ENCODE measurements at places on chromosomes 12 and 14.

DNA sequence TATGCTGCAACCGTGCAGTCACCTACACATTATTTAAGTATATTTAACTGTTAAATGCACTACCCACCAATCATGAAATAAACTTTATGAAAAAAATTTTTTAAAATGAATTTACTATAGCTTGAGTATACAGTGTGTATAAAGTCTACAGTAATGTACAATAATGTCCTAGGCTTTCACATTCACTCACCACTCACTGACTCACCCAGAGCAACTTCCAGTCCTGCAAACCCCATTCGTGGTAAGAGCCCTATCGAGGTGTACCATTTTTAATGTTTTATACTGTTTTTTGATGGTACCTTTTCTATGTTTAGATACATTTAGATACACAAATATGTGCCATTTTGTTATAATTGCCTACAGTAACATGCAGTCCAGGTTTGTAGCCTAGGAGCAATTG is 48.1 kb downstream of the KLRG1 start:
- DNase-seq = no peak

DNA sequence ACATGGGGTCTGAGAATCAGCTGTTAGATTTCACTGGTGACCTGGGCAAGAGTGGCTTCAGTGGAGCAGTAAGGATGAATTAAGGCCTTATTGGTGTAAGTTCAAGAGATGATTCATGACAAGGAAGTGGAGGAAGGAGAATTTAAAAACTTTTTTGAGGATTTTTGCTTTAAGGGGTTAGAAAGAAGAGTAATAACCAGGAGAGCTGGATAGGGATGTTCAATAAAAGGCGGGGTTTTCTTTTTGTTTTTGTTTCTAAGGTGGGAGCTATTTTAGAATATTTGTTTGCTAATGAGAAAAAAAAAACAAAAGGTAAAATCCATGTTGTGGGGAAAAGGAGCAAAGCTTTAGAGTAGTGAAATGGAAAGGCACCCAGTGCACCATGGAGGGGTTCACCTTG is 15.2 kb upstream of the TUBA1B start:
- no peak for DNase-seq

DNA sequence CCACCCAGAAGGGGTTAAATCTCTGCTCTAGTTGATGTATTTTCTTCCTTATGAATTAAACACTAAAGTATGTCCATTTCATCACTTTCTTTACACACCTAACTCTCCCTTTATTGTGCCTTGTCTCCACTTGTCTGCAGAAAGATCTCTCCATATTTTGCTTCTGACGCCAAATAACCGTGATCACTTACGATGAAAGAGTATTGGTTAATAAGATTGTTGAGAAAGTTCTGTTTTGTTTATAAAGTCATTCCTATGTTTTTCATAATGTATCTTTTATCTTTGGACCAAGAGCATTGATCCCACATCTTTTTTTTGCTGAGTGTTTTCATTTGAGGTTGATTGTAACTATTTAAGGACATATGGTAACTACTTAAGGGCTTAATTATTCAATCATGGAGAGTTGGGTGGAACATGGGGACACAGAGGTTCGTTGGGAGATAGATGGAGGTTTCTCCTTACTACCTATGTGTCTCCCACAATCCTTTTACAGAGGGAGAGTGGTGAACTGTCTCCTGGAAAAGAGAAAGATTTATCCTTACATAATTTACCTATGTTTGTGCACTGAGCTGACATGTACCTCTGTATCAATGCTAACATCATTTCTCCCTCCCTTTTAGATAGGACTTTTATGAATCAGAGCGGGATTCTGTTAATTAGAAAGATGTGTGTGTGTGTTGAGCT is 120.7 kb upstream of the SLC38A2 start:
- DNase-seq = no peak

DNA sequence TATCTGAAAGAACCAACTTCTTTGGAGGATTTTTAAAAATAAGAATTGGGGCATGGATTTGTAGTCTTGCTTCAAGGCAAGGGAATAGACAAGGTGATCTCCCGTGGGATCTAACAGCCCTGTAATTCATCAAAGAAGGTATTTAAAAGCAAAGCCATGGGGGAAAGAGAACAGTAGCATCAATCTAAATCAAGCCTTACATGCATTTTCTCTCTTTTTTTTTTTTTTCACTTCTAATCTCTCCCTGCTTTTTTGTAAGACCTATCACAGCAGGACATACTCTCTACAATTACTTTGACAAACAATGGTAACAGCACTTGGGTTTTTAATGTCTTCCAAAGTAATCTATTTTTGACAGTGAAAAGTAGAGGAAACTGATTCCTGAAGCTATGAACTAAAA is 367.9 kb downstream of the PAWR start:
- no peak for DNase-seq

DNA sequence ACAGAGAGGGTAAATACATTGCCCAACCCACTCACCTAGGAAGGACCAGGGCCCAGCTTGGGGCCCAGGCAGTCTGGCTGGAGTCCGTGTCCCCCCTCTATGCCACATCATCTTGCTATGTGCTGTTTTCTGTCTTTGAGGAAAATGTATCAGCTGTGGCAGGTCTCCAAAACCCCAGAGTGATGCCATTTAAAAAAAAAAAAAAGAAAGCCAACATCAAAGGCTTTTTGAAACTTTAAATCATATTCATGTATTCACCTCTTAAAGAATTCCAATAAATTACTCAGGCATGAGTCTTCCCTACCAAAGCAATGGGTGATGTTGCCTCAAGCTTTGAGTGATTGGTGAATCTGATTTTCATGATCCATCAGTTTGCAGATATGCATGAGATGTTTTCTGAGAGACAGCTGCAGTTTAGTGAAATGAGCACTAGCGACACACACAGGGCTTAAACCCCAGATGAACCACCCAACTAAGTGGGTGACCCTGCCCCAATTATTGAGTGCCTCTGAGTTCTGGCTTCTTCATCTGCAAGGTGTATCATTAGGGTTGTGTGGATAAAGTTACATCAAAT is 6.1 kb downstream of the KRT81 start:
- DNase-seq = no peak

- no peak for DNase-seq
Measured at GRCh38 chr12:16324272-16324671, 23.2 kb upstream of the MGST1 start.

- no peak for DNase-seq
Measured at GRCh38 chr12:129332286-129332685, 479.0 kb downstream of the GLT1D1 start.

GRCh38 chr14:89228921-89229639 is 188.0 kb downstream of the FOXN3 start:
- DNase-seq = no peak

GRCh38 chr12:47801904-47802246 is 17.8 kb downstream of the HDAC7 start:
- DNase-seq = no peak

DNA sequence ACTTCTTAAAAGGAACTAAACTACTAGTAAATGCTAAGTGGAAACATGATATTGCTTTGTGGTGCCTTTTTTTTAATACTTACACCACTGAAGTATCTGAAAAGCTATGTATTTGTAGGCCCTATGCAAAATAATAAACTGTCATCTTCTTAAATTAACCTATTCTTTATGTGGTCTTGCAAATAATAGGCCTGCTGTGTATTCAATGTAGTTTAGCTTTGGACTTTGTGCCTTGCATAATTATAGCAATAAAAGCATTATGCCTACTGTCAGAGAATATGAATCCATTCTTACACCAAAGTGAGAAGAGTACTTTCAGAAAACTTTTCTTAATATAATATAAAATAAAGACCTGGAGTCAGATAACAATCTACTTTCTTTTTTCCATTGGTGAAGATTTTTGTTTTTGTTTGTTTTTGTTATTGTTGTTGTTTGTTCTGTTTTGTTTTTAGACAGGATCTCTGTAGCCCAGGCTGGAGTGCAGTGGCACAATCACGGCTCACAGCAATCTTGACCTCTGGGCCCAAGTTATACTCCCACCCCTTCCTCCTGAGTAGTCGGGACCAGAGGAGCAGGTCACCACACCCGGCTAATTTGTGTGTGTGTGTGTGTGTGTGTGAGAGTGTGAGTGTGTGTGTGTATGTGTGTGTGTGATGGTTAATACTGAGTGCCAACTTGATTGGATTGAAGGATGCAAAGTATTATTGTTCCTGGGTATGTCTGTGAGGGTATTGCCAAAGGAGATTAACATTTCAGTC is 213.8 kb downstream of the SLC6A15 start:
- no peak for DNase-seq

DNA sequence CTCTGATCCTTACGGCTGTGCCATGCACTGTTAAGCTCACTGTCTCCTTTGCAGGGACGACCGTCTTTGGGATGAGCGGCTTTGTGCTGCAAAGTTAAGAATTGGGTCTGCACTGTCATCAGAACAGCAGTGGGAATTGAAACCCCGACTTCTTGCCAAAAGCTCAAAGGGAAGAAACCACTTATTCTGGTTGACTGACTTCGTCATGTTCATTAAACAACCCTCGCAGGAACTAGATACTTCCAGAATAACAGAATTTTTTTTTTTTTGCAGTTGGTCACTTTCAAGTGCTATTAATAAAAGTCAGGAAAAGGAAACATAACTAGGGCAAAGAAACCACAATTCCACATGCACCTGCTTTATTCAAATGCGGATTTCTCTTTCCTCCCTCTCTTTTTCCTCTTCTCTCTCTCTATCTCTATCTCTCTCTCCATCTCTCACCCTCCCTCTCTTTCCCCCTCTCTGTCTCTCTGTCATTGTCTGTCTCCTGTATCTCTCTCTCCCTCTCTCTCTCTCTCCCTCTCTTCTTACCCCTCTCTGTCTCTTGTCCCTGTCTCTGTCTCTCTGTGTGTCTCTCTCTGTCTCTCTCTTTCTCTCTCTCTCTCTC is 12.3 kb upstream of the GLT1D1 start:
- DNase-seq = no peak

DNA sequence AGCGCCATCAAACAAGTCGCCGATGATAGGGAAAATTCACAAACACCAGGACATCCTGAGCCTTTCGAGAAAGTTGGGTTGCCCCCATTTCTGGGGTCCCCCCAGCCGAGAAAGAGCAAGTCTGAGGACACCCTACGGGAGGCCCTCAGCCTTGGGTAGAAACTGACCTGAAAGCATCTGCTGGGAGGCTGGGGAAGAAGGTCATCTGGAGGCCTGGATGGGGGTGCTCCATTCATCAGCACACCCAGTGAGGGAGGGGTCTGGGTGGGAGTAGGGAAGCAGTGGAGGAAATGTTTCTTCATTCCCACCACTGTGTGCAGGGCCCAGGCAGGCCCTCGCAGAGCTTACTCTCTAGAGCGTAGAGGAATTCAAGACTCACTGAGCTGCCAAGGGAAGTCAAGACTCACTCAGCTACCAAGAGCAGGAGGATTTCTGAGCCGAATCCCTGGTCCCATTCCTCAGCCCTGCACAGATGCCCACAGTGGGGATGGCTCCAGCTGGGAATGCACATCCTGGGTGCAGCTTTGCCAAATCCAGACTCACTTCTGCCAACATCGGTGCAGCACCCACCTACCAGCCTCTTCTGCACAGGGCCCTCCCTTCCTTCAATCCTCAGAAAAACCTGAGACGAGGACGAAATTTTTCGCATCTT is 38.1 kb downstream of the DIO3 start:
- no peak for DNase-seq

DNA sequence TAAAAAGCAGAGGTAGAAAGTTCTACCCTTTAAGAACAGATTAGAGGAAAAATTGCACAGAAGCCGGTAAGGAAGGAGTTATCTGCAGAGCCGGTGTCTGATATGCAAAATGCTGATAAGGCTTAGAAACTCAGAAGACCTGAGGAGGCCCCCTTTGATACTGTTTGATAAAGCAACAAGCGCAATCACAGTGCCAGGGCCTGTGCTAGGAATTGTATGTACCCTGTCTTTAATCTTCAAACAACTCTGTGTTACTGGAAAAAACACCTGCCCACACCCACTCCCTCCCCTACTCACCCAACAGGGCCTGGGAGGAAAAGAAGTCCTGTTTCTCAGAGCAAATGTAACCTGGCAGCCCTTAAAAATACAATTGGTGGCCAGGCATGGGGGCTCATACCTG is 112.7 kb upstream of the FUT8 start:
- DNase-seq = peak; percentile 24

- DNase-seq = no peak
Measured at GRCh38 chr12:76449583-76449982, 101.4 kb upstream of the BBS10 start.

DNA sequence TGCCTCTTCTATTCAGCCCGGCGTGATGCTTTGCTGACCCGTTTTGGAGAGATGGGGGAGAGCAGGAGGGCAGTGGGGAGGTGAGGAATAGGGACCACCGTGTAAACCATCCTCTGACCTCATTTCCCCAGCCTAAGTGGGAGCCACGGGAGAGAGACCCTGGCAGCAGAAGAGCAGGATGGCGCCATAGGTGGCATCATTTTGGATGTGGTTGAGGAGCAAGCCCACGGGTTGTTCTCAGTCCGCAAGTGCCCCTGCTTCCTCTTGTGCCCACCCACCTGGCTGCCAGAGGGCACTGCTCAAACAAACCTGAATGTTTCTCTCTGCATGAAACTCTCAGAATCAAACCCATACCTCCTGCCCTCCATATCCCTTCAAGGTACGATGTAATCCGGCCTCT is 10.7 kb upstream of the UBC start:
- DNase-seq = no peak

DNA sequence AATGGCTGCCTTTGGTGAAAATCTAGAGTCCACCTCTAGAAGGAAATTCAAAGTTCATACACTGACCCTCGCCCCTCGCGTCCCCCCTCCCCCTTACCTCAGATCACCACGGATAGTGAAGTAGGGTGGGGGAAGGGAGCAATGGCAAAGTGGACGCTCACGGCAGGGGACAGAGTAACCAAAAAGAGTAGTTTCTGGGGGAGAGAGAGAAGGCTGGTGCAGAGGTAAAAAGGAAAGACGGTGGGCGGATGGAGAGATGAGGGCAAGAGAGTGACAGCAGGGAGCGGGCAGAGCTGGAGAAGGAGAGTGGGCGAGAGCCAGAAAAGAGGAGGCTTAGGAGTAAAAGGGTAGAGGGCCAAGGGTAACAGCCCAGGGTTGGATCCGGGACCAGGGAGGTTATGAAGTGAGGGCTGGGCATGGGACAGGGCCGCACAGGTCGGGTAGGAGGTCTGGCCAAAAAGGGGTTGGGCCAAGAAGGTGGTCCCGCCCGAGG is 423 bp downstream of the ALDH6A1 start:
- DNase-seq = no peak

- no peak for DNase-seq
Measured at GRCh38 chr12:42689699-42690098, 100.2 kb upstream of the PRICKLE1 start.

GRCh38 chr12:64696080-64696741 is 63.0 kb downstream of the GNS start:
- DNase-seq = no peak
